ENCODE measurements at places on chromosomes 11 and 22. TPM values are rescaled to one million over a fixed set of nuclear protein-coding genes. Genes with fewer than 3 reads are reported as not detected.

TMEM25 gene
- 53.8 TPM for total RNA-seq

NCF4 gene
- not detected for total RNA-seq

TMEM126B gene
- 141 TPM for total RNA-seq

NLRP6 gene
- total RNA-seq: not detected

PKDREJ gene
- total RNA-seq: 0.05 TPM

CHRNA10 gene
- 3.9 TPM for total RNA-seq

BCO2 gene
- 2.2 TPM for total RNA-seq

PLAAT3 gene
- total RNA-seq: 57.9 TPM

OR8D1 gene
- total RNA-seq: not detected

CSTF3 gene
- total RNA-seq: 45.6 TPM

All from Caco-2 (cell line).